Natural killer cell (primary cell): ENCODE measurements at places on chromosomes 4 and X.

- DNase-seq: no peak
Measured at GRCh38 chrX:38651625-38652601, 90.6 kb downstream of the TSPAN7 start.

DNA sequence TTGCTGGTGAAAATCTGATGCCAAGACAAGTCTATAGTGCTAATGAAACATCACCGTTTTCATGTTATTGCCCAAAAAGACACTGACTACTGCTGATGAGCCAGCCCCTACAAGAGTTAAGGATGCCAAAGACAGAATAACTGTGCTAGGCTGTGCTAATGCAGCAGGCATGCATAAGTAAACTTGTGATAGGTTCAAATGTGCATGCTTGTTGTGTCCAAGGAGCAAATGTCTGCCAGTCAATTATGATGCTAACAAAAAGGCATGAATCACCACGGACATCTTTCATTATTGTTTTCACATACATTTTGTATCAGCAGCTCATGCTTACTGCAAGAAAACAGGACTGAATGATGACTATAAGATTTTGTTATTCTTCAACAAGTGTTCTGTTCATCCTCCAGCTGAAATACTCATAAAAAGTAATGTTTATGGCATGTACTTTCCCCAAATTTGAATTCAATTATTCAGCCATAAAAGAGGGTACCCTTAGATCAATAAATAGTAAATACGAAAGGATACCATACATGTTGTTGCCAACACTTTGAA is 306.9 kb upstream of the ARSJ start:
- DNase-seq: no peak

DNA sequence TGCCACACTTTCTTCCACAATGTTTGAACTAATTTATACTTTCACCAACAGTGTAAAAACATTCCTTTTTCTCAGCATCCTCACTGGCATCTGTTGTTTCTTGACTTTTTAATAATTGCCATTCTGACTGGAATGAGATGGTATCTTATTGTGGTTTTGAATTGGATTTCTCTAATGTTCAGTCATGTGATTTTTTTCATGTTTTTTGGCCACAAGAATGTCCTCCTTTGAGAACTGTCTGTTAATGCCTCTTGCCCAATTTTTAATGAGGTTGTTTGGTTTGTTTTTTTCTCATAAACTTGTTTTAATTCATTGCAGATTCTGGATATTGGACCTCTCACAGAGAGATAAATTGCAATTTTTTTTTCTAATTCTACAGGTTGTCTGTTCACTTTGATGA is 1195.2 kb downstream of the TECRL start:
- DNase-seq: no peak

DNA sequence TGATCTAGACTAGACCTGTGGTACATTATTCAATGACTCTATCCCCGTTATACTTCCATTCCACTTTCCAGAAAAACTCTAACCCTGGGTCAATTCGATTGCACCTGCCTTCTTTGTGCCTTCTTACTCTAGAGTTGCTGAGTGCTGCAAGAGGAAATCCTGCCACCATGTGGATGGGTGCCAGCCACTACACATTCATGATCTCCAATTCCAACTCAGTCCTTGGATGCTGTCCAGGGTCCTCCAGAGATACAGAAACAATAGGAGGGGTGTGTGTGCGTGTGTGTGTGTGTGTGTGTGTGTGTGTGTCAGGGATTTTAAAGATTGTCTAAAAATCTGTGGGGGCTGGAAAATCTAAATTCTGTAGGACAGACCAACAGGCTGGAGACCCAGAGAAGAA is 42.9 kb upstream of the INTS6L start:
- DNase-seq: peak; percentile 71

- DNase-seq: no peak
Measured at GRCh38 chr4:72320223-72320948, 248.6 kb downstream of the ADAMTS3 start.

DNA sequence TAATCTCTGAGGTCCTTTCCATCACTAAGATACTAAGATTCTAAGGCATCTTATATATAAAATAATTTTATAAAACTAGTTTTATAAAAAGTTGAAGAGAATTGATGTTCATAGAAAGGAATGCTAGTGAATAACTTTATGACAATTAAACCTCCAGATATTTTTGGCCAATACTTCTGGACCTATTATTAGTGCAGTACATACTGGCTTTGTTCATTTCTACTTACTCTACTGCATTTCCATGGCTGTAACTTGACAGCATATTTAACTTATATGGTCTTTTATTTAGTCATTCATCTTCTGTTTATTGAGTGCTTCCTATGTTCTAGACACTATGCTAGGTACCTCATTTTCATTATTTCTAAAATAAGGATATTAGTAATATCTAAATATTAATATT is 6.8 kb upstream of the USP53 start:
- no peak for DNase-seq

DNA sequence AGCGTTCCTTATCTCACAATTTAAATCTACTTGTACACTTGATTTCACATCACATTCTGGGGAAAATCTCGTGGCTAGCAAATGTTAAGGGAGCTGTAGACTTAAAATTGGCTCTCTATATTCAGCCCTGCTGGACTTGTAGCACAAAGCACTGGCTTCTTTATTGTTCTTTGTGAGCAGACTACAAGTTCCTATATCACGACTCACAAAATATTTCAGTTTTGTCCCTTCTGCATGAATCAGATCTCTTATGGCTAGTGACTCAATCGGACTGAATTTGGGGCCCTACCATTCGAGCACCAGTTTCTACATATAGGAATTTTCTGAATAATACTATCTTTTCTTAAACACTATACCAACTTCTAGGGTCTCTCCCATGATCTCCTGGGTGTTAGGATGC is 390.1 kb downstream of the ADAM29 start:
- no peak for DNase-seq

DNA sequence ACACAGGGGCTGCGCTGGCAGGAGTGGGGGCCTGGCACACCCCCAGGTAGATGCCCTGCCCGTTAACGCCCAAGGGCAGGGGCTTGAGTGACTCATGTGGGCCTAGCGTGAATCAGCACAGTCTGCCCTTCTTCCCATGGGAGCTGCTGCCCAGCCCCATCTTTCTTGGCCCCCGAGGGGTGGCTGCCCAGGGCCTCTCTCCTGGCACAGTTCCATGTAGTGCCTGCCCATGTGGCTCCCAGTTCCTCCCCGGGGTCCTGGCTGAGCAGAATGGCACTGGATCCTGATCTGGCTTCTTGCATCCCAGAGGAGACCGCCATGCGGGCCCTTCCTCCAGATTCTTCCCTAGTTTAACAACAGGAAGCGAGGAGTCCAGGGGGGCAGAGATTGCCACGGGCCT is 2.1 kb upstream of the AVPR2 start:
- no peak for DNase-seq

GRCh38 chrX:148567229-148567628 is 66.8 kb downstream of the AFF2 start:
- DNase-seq: no peak

DNA sequence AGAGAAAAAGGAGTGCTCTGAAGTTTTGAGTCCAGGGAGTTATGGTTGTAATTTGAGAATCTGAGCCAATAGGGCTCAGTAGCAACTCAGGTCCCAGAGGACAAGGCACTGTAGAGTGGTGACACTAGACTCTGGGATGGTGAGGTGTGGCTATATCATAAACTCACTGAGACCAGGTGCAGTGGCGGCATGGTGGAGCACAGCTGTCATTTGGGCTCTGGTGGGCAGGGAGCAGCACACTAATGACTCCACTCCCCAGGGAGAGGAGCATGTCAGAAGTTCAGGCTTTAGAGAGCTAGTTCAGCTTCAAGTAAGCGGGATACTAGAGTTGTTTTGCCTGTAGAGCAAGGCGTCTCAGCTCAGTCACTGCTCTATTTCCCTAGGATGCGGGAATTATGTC is 165.4 kb upstream of the USP38 start:
- DNase-seq: no peak

DNA sequence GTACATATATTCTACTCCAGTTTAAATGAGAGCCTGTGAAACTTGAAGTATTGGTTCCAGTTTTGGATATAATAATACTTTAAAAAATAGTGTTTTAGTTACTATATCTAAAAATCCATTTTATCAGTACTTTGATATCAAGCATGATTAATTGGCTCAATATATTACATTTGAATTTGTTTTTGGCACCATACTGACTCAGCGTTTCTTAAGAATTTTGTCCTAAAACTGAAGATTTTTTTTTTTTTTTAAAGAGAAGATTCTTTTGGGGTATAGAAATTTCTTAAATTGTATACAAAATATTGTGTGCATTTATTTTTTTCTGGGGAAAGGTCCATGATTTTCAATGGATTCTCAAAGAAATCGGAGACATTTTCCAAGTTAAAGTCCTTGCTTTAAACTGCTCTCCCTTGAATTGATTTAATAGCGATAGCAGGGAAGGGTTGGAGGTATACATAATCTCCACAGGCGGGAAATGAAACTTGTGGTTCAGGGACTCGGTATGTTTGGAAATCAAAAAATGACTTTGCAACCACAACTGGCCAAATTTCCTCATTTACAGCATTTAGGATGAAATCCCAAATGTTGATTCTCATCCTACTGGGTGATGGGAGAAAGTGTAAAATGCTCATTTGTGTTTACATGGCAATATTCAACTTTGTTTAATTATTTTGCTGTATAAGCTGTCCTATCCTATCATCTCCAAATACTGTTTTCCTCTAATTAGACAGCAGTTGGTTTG is 62.3 kb downstream of the TMA16 start:
- no peak for DNase-seq
